ENCODE measurements at places on chromosomes 5 and 9.
A peak's percentile ranks its signal among the peaks of the same experiment; 100 is the strongest.

GRCh38 chr9:120099065-120099464 is 480.9 kb downstream of the CDK5RAP2 start:
- no peaks in the 10 kb centered on the region for H3K27me3 ChIP-seq
- no peaks in the 10 kb centered on the region for H3K36me3 ChIP-seq
- no peak overlapping the region for H3K27ac ChIP-seq
- H3K4me1 ChIP-seq, result no peaks in the 10 kb centered on the region
- H3K4me3 ChIP-seq, result no peak overlapping the region
- no peak for DNase-seq

DNA sequence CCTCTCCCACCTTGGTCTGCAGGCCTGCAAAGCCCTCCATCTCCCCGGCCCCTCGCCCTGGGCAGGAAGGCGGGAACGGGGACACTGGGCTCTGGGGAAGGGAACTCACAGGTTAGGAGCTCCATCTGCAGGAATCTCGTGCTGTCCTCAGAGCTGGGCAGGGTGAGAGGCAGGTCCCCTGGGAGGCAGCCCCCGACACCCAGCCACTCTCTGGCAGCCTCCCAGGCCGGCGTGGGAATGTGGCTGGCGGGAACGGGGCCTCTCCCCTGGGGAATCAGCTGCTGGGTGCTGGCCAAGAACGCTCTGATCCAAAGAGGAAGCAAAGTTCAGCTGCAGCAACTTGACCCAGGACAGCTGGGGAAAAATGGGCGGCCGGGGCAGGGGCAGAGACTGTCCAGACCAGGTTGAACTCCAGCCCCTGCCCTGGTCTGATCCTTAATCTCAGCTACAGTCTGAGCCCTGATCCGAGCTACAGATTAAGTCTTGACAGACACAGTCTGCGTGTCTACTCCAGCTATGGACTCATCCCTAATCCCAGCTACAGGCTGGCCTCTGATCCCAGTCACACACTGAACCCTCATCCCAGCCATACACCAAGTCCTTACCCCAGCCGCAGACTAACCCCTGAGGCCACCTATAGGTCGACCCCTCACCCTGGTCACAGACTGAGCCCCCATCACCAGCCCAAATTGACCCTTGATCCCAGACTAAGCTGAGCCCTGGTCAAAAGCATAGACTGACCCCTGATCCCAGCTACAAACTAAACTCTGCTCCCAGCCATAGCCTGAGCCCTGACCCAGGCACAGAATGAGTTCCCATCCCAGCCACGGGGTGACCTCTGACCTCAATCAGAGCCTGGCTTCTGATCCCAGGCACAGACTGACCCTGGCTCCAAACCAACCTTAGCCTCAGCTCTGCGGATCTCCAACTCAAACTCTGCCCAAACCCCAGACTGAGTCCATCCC is 37.3 kb upstream of the EGFL7 start:
- no peaks in the 10 kb centered on the region for H3K36me3 ChIP-seq
- peaks cover 9% of the 10 kb centered on the region for H3K4me1 ChIP-seq
- H3K27ac ChIP-seq, result peak overlapping the region; percentile 14

- no peaks in the 10 kb centered on the region for H3K27me3 ChIP-seq
- no peak overlapping the region for H3K4me3 ChIP-seq
- no peak overlapping the region for H3K27ac ChIP-seq
- peaks cover 2% of the 10 kb centered on the region for H3K36me3 ChIP-seq
Observed at GRCh38 chr9:114307899-114308267, 15.0 kb upstream of the ORM1 start.

DNA sequence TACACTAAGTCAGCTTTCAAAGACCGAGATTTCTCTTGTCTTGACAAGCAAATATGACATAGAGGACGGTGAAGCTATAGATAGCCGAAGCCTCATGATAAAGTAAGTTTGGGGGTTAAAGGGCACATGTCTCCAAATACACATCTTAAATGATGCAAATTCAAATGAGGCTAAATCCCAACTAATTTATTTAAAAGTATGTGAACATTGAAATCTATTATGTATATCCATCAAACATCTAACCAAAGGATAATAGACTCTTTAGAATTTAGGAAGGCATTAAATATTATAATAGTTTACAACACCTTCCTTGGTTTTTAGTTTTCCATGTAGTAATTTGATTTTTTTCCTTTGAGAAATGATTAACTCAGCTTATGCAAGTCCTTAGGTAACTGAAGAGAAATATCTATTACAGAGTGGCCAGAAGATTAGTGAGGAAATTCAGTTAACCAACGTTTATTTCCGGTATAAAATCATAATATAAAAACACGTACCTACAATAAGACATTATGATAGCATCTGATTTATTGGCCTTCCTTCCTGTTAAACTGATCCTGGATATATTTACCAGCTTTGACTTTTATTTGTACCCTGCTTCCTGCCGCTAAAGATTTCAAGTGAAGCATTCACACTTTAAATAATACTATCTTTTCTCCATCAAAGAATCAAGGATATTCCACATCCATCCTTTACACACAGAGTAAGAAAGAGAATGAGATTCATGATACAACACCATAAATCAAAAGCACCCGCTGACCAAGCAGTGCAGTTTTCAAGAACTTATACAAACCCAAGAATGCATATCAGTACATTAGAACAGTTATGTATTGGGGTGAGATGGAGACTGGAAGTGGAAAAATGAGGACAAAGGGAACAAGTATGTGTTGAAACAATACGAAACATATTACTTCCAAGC is 31.9 kb upstream of the F2R start:
- no peak overlapping the region for H3K27ac ChIP-seq
- peaks cover 6% of the 10 kb centered on the region for H3K4me1 ChIP-seq
- H3K27me3 ChIP-seq, result no peaks in the 10 kb centered on the region
- no peak for DNase-seq
- no peaks in the 10 kb centered on the region for H3K36me3 ChIP-seq

GRCh38 chr5:56818450-56819037 is 3.2 kb downstream of the MAP3K1 start:
- H3K36me3 ChIP-seq, result no peaks in the 10 kb centered on the region
- H3K27me3 ChIP-seq, result no peaks in the 10 kb centered on the region
- peak overlapping the region; percentile 35 for H3K4me3 ChIP-seq
- DNase-seq, result peak; percentile 73
- no peak overlapping the region for H3K27ac ChIP-seq
- peaks cover 4% of the 10 kb centered on the region for H3K4me1 ChIP-seq
